ENCODE measurements at places on chromosomes 6 and 20.

DNA sequence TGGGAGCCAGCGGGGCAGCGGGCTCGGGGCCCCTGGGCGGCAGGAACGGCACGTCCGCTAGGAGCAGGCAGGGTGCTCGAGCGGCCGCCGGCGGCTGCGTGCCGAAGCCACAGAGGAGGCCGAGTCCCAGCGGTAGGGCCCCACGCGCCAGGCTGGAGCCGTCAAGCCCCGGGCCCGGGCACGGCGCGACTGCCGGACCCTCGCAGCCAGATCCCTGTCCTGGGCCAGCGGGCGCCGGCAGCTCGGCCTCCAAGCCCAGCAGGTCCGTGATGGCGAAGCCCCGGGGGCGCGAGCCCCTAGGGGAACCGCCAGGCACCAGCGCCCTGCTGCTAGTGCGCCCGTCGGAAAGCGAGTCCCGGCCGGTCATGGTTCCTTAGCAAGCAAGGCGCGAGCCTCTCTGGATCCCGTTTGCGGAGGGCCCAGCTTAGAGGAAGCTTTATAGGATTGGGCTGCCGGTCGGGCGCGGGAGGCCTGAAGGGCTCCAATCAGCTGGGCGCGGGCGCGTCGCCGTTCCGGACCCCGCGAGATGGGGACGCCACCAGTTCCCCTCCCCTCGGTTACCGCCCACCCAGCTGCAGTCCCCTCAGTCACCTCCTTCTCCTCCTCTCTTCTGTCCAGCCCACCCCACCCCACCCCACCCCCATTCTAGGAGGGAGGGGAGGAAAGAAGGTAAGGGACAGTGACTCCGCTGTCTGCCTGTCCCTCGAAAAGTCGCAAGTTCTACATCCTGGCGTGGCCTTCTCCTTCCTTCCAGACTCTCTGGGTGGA is at the start of gene VSX1:
TSS of gene VSX1 (minus strand) at position 412 of the 768 bp plus-strand sequence. CDS start at position 367, 45 bp downstream.
- DNase-seq, result no peak

- peak; percentile 74 for DNase-seq
Observed at GRCh38 chr6:41488433-41489119, 57.6 kb upstream of the FOXP4 start.

GRCh38 chr6:148407372-148407771 is 64.7 kb downstream of the SASH1 start:
- peak; percentile 92 for DNase-seq

- no peak for DNase-seq
Observed at GRCh38 chr6:162377735-162378134, 349.8 kb downstream of the PRKN start.

- DNase-seq, result no peak
Observed at GRCh38 chr6:157224178-157224950, 99.0 kb downstream of the TMEM242 start.

DNA sequence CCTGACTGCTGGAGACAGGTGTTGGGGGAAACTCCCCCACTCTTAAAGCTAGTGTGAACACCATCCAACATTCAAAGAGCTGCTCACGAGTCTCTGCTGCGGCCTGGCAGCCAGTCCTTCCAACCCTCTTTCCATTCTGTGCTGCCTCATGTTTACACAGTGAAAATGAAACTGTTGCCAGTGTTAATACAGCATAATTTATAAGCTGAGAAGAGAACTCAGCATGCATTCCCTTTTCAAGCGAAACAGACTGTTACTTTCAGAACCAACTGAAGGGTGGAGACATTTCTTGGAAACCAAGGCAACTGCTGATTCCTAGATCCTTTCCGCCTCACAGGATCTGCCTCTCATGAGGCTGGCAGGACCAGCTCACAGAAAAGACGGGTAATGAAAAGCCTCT is 533.8 kb upstream of the ID4 start:
- DNase-seq, result no peak

GRCh38 chr6:149899926-149900619 is 2.2 kb upstream of the RAET1E start:
- no peak for DNase-seq

- no peak for DNase-seq
Observed at GRCh38 chr20:31684153-31685015, 38.3 kb downstream of the BCL2L1 start.
